ENCODE measurements at places on chromosomes 16 and 17. TPM values are rescaled to one million over a fixed set of nuclear protein-coding genes. Genes with fewer than 3 reads are reported as not detected.
A peak's percentile ranks its signal among the peaks of the same experiment; 100 is the strongest.

GRCh38 chr17:44780845-44781480 is 22.2 kb downstream of the ADAM11 start:
- no peak for DNase-seq

DNA sequence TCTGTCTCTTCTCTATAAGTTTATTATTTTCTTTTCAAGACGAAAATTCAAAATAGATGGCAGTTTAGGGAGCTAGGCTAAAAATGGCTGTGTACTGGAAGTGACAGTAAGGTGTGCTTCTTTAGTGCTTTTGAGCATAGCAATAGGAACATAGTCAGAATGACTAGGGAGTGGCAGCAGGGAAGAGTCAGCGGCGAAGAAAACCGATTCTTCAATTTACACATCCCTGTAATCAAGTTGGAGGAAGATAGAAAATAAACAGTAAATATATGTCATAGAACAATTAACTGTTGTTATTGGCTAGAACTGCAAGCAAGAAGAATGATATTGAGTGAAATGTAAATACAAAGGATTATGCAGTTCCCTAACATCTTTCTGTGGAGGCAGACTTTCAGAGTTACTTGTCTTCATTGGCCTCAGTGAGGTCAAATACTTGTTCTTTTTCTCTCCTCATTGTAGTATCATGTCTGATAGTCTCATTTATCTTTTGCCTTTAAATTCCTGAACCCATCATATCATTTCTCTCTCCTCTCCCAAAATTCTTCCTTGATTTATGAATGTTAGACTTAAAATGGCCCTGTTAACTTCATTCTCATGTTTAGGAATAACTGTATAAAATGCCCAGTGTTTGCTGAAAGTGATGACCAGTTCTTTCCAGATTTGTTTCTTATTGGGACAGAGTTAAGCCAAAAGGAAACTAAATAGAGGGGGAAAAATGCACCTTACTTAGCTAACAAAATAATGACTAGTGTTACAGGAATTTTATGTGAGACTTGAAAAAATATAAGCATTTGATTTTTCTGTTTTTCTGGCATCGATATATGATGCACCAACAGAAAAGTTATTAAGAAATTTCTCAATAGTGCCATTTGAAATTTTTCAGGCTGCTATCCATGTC is 211.4 kb downstream of the BCAS3 start:
- DNase-seq = no peak

GRCh38 chr17:57955183-57955931 is at the start of gene CUEDC1:
CUEDC1 (minus strand) TSS chr17:57955412; CDS start chr17:57885564, 69,848 bp downstream.
- DNase-seq = peak; percentile 88

GRCh38 chr17:6753006-6753445 is 2.8 kb upstream of the XAF1 start:
- DNase-seq = no peak

DNA sequence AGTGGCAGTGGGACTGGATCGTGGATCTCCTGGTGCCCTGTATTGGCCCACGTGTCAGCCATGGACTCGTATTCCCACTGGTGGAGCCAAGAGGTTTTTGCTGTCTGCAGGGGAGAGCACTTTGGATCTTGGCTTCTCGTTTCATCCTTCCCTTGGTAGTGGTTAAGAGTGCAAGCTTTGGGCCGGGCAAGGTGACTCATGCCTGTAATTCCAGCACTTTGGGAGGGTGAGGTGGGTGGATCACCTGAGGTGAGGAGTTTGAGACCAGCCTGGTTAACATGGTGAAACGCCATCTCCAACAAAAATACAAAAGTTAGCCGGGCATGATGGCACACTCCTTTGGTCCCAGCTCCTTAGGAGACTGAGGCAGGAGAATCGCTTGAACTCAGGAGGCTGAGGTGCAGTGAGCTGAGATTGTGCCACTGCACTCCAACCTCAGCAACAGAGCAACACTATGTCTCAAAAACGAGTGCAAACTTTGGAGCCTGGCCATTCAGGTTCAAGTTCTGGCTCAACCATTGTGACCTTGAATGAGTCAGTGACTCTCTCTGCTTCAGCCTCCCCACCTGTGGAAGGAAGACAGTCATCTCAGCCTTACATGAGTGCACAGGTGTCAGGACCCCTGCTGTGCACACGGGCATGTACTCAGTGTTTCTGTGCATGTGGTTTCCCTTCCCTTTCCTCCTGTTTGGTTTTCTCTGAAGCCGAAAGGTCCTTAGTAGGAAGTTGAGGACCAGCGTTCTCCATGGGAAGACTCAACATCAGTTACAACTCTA is 57.4 kb downstream of the PLCG2 start:
- DNase-seq = no peak

DNA sequence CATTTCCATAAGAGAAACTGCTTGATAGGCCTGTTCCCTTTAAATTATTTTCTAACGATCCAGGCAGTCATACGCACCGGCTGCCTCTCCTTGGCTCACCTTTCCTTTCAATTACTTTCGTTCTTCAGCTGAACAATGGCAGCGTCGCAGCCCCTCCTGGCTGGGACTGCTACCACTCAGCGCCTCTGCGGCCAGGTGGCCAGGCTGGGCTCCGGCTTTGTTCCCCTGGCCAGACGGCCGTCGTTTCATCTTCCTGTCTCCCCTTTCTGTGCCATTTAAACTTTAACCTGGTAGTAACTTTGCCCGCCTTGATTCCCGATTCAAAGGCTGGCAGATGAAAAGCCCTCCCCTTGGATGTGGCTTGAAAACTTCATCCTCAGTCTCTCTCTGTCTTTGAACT is 79.0 kb downstream of the C16orf78 start:
- DNase-seq = no peak

DNA sequence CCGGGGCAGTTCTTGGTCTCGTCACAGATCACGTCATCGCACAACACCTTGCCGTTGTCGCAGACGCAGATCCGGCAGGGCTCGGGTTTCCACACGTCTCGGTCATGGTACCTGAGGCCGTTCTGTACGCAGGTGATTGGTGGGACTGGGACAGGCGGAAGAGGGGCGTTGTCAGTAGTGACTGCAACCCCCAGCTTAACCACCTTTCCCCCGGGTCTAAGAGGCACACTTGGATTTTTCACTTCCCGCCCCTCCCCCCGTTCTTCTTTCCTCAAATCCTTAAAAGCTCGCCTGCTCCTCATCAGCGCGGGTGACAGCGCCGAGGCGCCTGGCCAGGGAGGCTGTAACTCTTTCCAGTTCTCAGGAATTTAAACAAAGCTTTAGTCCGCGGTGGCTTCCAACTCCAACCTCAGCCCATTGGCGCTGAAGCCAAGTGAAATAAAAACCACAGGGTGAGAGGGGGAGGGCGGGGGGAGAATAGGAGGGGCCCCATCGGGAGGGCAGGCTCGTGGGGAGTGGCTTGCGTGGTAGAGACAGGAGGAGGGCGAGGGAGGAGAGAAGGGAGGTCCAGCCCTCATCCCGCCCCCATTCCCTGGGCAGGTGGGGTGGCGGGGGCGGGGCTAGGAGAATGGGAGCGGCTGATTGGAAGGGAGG is 1.5 kb downstream of the COL1A1 start:
- DNase-seq = peak; percentile 98

DNA sequence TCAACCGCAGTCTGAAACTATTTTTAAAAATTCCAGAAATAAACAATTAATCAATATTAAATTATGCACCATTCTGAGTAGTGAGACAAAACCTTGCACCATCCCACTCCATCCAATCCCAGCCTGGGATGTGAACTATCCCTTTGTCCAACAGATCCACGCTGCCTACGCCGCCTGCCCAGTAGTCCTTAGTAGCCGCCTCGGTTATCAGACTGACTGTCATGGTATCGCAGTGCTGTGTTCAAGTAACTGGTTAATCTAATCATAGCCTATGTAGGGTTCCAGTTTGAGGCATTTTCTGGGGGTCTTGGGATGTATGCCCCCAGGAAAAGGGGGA is 437.7 kb downstream of the HS3ST3B1 start:
- no peak for DNase-seq

DNA sequence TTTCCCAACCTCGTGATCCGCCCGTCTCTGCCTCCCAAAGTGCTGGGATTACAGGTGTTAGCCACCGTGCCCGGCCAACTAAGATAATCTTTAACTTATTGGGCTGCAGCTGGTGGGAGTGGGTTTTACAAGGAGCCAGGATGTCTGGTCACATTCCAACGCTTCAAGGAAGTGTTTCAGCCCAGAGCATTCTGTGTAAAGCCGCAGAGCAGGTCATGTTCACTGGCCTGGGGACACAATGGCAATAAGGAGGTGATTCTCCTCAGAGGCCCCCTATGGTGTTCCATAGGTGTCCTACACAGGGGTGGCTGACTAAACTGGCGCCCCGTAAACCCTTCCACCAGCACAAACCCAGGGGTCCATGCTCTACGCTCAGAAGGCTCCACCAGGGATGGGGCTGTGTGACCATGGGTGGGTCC is 1.2 kb downstream of the QPRT start:
- no peak for DNase-seq

DNA sequence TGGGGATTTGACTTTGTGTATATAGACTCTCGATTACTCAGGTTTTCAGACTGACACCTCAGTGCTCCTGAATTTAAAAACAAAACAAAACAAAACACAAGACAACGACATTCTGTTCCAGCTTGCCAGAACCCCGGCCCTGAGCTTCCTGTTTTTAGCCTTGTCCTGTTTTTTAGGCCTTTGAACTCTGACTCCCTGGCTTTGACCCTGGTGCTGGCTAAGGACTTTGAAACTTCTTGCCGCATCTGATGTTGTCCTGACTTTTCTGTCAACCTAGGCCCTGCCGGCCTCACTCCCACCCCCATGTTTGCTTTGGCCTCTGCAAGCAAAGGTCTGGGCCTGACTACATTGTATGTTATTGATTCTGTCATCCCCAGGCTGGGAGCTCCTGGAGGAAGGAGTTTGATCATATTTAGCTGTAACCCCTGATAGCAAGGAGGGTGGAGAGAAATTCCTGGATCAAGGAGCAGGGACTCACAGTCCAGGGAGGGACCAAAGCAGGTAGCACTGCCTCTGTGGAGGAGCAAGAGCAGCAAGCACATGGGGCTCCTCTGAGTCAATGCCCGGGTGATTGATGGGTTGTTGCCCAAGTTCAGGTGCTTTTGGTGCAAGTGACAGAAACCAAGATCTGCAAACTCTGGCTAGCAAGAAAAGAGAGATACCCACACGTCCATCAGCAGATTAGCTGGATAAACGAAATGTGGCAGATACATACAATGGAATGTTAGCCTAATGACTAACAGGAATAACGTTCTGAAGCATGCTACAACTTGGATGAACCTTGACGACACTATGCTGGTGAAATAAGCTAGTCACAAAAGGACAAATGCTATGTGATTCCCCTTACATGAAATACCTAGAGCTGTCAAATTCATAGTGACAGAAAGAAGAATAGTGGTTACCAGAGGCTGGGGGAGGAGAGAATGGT is 7.7 kb downstream of the CCL16 start:
- no peak for DNase-seq

- DNase-seq = no peak
Observed at GRCh38 chr16:51148678-51149228, 2.3 kb downstream of the SALL1 start.

- no peak for DNase-seq
Observed at GRCh38 chr17:7384489-7385081, 3.7 kb downstream of the TNK1 start.

- no peak for DNase-seq
Observed at GRCh38 chr16:1312467-1312816, 3.0 kb downstream of the UBE2I start.

DNA sequence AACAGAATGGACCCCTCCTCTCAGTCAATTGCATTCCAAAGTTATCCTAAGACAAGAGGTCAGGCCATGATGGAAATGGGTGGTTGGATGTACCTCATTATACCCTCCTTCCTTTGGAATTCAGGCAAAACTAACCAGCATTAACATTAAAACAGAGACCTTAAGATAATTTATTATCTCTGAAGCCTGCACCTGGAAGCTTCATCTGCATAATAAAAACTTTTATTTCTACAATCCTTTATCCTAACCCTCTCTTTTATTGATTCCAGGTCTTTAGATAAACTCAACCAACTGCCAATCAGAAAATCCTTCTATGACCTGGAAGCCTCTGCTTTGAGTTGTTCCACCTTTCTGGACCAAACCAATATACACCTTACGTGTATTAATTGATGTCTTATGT is 49.0 kb downstream of the ACSM1 start:
- DNase-seq = no peak

DNA sequence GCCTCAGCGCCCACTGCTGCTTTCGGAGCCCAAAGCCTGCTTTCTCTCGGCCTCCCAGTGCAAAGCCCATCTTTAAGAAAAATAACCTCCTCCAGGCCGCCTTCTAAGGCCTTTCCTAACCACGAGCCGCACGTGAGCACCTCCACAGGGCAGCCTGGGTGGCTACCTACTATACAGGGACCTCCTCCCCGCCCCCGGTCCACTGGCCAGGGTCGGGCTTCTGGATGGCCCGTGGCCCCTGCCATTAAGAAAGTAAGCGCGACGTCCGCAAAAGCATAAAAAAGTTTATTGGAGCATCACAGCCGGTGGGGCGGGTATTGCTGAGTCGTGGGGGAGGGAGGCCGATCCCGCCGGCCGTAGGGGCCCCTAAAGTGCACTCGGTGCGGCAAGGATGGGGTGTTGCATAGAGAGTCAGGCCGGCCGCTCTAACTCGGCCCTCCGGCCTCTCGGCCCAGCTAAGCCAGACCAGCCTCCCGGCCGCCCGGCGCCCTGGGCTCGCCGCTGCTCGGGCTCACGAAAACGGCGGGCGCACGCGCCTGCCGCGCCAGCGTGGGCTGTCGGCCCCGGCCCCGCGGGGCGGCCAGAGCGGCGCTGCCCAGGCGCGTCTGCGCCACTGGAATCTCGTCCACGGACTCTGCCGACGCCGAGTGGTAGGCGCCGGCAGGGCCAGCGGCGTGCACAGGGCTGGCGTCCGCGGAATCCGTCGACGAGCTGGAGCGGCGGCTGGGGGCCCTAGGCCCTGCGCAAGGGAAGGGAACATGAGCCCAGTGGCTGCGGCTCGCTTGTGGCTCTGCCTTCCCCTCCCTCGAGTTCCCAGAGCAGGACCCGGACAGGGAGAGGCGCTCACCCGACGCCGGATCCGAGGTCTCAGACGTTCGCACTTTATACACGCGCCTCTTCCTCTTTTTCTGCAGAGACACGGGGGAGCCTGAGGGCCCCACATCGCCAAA is 1.1 kb upstream of the TPPP3 start:
- no peak for DNase-seq

Gene PDILT
- not detected for total RNA-seq

Gene TMEM238L
- total RNA-seq = not detected

Gene GLIS2
- total RNA-seq = 16.8 TPM

Gene OR2C1
- not detected for total RNA-seq

Gene TIGD7
- 1.6 TPM for total RNA-seq

Gene GCGR
- not detected for total RNA-seq

Gene INCA1
- not detected for total RNA-seq

Gene TMEM204
- total RNA-seq = 145 TPM
